ENCODE measurements at places on chromosomes 5 and 9.

GRCh38 chr5:177310757-177311391 is 824 bp downstream of the MXD3 start:
- peak; percentile 44 for DNase-seq

- DNase-seq = peak; percentile 82
These were observed 112.2 kb downstream of the ZNF608 start for GRCh38 chr5:124634228-124634739.

GRCh38 chr5:923281-923873 is 30.7 kb downstream of the TRIP13 start:
- DNase-seq = peak; percentile 73

GRCh38 chr9:16690205-16690604 is 180.3 kb downstream of the BNC2 start:
- no peak for DNase-seq

GRCh38 chr9:89562186-89562814 is 42.5 kb upstream of the GADD45G start:
- DNase-seq = no peak

GRCh38 chr9:847505-847904 is 6.0 kb downstream of the DMRT1 start:
- DNase-seq = no peak

DNA sequence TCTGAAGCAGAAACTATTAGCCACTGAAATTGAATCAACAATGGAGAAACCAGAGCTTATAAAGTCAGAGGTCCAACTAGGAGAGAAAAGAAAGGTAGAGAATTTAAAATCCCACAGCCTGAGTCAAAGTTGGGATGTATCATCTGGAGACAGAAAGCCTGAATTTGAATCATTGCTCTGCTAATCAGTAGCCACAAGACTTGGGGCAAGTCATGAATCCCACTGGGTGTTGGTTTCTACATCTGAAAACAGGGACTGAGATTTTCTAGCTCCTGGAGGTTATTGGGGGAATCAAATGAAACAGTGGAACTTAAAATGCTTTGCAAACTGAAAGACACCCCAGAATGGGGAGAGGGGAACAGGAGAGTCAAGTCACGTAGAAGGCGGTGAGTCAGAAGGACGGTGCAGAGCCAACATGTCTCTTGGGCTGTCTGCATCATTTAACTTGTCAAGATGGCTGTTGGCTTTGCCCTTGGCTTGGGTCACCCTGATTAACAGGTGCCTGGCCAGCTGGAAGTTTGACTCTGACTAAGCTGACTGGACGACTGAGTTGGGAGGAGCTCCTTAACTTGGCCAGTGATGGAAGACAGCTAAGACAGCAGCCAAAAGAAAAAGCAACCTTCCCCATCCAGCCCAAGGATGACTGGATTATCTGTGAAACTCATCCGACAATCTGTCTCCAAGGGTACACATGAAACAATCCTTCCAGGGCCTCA is 60.6 kb upstream of the ADRA1B start:
- DNase-seq = peak; percentile 40

GRCh38 chr5:175713930-175714329 is 56.1 kb downstream of the HRH2 start:
- no peak for DNase-seq

DNA sequence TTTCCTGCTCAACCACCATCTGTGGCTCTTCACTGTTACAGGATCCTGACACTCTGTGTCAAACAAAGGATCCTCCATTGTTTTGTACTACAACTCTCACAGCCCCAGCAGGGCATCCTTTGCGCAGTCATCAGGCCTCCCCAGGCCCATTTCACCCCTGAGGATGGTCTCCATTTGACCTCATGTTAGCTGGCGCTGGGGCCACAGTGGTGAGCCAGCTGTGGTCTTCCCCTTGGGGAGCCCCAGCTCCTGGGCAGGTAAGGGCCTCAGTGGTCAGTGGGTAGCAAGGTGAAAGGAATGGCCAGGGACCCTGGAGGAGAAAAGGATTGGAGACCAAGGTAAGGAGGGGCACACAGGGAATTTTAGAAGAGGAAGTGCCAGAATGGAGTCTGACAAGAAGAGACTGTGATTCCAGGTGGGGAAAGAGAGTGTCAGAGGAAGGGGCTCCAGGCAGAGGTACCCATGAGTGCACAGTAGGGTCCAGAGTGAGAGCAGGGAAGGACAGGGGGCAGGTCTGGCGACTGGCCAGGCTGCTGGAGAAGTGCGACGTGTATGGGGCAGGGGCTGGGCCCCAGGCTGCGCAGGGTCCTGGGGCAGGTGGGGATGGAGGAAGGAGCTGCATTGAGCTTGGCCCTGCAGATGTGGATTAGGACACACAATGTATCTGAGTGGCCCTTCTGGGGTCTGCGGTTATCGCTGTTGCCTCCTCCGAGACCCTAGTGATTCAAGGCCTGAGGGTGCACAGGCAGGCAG is 109.9 kb downstream of the PHF2 start:
- DNase-seq = no peak

- DNase-seq = no peak
These were observed 606.7 kb upstream of the FAM174A start for GRCh38 chr5:99928490-99928889.

DNA sequence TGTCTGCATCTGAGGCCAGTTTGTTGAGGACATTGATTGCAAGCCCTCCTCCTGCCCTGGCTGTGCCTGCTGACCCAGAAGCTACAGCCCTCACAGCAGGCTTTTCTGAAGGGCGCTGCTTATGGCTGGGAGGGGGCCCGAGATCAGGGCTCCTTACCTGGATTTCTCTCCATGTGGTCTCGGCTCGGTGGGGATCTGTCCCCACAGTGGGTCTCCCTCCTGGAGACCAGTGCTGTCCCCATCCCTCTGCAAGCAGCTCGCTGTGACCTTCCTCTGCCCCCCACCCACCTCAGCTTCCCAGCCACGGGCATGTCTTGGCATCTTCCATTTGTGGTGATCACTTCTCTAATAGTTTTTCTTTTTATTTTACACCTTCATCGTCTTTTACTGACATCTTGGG is 357.9 kb downstream of the IRX2 start:
- DNase-seq = no peak

- peak; percentile 90 for DNase-seq
These were observed 18.6 kb upstream of the ZNF366 start for GRCh38 chr5:72525816-72526215.

DNA sequence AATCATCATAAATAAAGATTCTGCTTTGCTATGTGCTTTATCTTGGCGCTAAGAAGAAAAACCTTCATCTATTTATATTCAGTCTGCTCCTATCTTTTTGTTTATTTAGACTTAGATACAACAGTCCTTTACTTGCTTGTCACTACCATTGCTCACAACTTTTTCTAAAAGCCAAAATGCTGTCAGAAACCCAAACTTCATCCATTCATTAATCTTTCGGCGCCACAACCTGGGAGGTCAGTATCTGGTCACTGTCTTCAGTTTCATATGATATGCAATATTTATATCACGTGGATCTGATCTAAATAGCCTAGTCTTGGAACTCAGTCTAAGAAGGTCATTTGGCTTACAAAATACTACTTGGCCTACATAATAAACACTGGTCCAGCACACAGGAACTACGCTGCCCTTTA is 159.3 kb upstream of the TARS1 start:
- no peak for DNase-seq

DNA sequence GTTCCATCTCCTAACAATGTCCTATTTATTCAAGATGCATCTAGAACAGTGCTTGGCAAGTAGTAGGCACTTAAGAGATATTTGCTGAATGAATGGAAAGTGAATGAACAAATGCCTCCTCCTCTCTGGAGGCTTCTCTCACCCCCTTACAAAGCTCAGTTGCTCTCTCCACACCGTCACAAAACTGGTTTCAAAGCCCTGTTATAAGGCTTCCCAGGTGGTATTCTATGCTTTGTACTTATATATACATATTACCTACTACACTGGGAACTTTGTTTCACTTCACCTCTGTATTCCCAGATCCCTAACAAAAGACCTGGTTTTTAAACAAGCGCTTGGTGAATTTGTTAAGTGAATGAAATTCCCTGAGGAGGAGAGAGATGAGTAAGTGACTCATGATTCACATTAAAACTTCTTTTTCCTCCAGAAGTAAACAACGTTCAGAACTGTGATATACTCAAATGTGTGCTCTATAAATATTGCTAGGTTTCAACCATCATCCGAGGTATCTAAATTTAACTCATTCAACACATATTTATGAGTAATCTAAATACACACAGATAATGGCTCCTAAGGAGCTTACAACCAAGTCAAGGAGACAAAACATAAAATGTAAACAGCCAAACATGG is 36.0 kb downstream of the DENND1A start:
- peak; percentile 10 for DNase-seq

DNA sequence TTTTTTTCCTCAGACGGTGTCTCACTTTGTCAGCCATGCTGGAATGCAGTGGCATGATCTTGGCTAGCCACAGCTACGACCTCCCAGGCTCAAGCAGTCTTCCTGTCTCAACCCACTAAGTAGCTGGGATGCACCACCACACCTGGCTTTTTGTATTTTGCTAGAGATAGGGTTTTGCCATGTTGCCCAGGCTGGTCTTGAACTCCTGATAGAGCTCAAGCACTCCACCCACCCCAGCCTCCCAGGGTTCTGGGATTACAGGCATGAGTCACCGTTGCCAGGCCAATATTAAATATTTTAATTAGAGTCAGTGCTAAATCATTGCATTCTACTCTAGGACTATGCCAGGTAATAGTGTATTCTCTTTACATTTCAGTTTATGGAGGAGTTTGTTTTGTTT is 41.5 kb downstream of the UBE2R2 start:
- no peak for DNase-seq
